ENCODE measurements at places on chromosomes 12 and 14.

DNA sequence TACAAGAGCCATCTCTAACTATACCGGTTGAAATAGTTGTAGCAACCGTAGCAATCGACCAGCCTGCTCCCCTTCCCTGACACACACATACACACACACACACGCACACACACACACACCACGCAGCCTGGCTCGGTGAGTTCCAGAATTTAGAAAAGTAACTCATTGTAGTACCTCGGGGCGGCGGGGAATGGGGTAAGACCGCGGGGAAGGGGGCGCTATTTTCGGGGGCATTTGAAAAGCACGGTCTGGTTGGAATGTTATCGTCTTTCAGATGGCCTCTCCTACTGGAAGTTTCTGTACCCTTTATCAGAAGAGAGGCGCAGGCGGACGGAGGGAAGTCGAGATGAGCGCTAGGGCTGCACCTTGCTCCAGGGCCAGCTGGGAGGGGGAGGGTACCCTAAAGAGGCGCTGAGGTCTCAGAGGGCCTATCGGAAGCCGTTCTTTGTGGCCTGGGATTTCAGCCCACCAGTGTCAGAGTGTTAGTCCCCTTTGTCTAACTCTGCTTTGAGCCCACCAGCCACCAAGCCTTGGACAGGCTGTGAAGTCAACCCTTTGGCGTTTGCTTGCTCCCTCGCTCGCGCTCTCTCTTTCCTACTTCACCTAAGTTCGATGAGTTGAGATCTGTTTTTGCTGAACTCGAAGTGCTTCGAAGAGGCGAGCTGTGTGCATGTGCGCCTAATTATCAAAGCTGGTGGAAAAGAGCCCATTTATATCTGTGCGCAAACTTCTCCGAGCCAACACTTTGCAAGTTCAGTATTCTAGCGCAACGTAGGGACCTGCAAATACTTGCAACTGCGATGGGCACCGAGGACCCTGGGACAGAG is 837 bp downstream of the COL2A1 start:
- no peak for DNase-seq

DNA sequence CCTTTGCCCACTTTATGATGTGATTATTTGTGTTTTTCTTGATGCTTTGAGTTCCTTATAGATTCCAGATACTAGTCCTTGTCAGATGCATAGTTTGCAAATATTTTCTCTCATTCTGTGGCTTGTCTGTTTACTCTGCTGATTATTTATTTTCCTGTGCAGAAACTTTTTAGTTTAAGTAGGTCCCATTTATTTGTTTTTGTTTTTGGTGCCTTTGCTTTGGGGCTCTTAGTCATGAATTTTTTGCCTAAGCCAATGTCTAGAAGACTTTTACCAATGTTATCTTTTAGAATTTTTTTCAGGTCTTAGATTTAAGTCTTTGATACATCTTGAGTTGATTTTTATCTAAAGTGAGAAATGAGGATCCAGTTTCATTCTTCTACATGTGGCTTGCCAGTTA is 667.3 kb downstream of the SLC16A7 start:
- DNase-seq, result no peak

GRCh38 chr12:84841591-84841990 is 71.0 kb downstream of the SLC6A15 start:
- no peak for DNase-seq

DNA sequence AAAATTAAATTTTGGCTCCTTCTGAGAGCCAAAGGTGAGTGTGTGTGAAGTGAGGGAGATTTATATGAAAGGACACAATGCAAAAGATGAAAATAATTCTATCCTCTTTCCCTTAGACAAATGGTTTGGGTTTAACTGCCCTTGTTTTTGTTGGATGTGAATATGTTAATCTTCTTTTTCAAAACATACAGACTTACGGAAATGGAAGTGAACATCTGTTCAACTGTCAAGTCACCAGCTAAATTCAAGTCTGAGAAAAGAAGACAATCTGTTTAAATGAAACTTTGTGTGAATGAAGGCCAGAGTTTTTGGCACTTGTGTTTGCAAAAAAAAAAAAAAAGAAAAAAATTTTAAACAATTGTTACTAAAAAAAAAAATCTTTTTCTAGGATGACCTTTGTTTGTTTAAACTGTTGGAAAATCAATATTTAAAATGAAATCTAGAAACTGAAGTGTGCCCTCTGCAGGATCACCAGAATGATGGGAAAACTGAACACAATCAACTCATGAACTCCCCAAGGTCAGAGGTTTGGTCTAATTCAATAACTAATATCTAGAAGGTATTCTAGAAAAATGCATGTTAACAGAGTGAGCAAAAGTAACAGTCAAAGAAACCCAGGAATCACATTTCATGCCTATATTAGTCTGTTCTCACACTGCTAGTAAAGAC is 448.8 kb downstream of the FLRT2 start:
- no peak for DNase-seq

DNA sequence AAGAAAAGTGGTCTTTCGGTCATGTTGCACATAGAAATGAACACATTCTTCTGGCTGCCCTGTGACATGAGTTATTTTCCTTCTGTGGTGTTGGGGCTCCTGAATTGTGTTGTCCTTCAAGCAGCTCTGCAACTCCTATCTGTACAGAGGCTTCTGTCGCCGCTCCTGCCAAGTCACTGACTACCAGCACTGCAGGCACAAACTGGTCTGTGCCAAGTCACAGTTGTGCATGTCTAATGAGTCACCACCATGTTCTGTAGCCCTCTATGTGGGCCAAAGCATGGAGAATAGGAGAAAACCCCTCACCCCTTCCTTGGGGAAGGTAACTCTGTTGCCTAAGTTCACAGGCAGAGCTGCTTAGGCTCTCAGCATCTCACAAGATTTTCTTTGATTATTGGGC is 283.3 kb downstream of the RPL10L start:
- no peak for DNase-seq

- DNase-seq, result no peak
Observed at GRCh38 chr14:60204843-60205774, 39.9 kb upstream of the DHRS7 start.

Measured in CD4-positive, alpha-beta T cell treated with Interferon gamma for 1 hour (primary cell).